PC-9 (cell line): ENCODE measurements at places on chromosomes 11 and 22. TPM values are rescaled to one million over a fixed set of nuclear protein-coding genes. Genes with fewer than 3 reads are reported as not detected.

TIMM10 gene
- 90.2 and 94.7 TPM in 2 replicates for total RNA-seq

SCGB1C1 gene
- total RNA-seq: not detected in 2 replicates

CCDC87 gene
- 0.83 and 1.0 TPM in 2 replicates for total RNA-seq

ENTHD1 gene
- total RNA-seq: not detected in 2 replicates

CCDC73 gene
- total RNA-seq: not detected in 2 replicates

CRYBB2 gene
- 1.0 TPM in 2 replicates for total RNA-seq

VWA5A gene
- total RNA-seq: 1.9 and 2.7 TPM in 2 replicates

OR10V1 gene
- total RNA-seq: not detected in 2 replicates

POU2AF2 gene
- total RNA-seq: not detected in 2 replicates

DNA sequence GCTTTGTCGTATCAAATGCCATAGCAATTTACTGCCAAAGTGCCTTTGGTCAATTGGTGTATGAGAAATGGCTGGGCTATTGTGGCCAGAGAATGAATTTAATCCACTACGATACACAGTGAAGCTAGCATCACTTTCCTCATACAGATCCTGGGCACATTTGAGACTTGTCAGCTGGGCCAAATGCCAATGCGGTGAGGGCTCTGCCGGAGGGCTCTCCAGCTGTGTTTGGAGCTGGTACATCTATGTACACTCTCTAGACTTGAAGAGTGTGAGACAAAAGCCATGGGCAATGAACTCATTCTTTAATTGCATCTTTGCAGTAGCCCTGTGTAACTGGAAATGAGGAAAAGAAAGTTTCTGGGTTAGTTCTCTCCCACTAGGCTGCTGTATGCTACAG, 1052.9 kb downstream of the NTM start:
- DNase-seq: no peak
- H3K36me3 ChIP-seq: no peaks in the 10 kb centered on the region
- no peaks in the 10 kb centered on the region for H3K27me3 ChIP-seq
- no peak overlapping the region for H3K4me3 ChIP-seq

DNA sequence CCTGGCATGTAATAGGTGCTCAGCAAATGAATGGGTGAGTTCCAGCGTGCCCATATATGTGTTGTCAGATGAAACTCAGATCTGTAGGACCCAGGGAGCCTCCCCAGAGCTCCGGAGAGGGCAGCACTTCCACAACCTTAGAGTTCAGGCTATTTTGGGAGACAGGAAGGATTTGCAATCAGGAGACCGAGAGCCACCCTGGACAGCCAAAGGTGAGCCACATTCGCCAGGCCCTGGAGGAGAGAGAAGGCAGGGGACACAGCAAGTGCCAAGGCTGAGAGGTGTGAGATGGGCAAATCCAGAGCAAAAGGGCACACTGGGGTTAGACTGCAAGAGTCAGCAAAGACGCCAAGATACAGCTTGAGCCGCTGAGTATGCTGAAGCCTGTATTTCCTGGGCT, 66.4 kb downstream of the CD82 start:
- DNase-seq: no peak
- H3K27ac ChIP-seq: no peak overlapping the region
- H3K4me1 ChIP-seq: no peaks in the 10 kb centered on the region
- no peaks in the 10 kb centered on the region for H3K36me3 ChIP-seq

DNA sequence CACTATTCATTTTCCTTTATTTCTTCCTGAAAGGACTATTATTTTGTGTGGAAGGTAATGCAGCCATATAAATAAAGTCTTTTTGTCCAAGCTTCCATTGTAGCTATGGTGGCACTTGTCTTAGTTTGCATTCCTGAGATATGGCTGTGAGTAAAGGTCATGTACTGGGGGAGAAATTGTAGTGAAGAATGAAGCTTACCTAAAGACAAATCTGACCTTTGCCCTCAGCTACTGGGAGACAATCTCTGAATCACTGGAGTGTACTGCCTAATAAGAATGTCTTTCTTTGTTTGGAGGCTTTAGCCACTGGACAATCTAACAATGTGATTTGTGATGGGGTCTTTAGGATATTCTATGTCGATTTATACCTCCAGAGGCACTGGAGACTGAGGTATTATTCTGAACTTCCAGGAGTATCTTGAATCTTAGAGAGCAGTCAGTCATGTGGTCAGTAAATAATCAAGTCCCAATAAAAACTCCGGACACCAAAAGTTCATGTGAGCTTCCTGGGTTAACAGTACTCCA, 39.7 kb upstream of the OR5AK2 start:
- H3K4me1 ChIP-seq: no peaks in the 10 kb centered on the region
- no peaks in the 10 kb centered on the region for H3K27me3 ChIP-seq
- no peak overlapping the region for H3K27ac ChIP-seq
- H3K36me3 ChIP-seq: no peaks in the 10 kb centered on the region

- no peaks in the 10 kb centered on the region for H3K36me3 ChIP-seq
- H3K27ac ChIP-seq: no peak overlapping the region
- H3K4me3 ChIP-seq: no peak overlapping the region
- no peaks in the 10 kb centered on the region for H3K27me3 ChIP-seq
- DNase-seq: no peak
These were observed 260.0 kb downstream of the SOX6 start for GRCh38 chr11:16096336-16096735.

DNA sequence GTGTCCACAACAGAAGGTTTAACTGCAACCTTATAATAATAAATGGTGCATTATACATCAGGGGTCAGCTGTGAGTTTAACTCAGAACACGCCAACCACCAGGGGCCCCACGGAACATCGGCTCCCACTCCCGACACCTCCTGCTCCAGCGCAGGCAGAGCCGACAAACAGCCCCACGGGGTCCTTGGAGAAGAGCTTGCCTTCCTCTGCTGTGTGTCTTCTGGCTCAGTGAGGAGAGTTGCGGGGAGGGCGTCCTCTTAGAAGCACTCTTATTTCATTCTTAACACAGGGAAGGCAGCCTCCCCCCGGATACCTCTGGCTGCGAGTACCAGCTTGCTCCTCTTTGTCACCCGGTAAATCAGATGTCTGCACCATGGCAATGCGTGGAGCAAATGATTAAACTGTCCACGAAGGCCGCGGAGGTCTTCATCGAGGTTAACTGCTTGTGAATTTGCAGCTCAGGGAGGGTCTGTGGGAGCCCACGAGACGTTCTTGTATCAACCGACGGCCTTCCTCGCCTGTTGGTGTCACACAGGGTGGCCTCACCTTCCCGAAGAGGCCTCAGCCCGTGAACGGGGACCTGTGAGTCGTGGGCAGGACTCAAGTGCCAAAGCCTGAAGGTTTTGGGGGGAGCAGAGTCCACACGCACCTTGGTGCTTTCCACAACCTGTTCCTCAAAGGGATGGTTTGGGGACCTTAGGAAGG, 464.0 kb downstream of the BRD1 start:
- no peak for DNase-seq
- H3K27ac ChIP-seq: no peak overlapping the region
- no peak overlapping the region for H3K4me3 ChIP-seq
- no peaks in the 10 kb centered on the region for H3K36me3 ChIP-seq

- no peak overlapping the region for H3K27ac ChIP-seq
- no peak for DNase-seq
- no peak overlapping the region for H3K4me3 ChIP-seq
- no peaks in the 10 kb centered on the region for H3K27me3 ChIP-seq
These were observed 837 bp upstream of the PLAAT5 start for GRCh38 chr11:63491636-63492372.

- DNase-seq: no peak
- no peak overlapping the region for H3K27ac ChIP-seq
- no peaks in the 10 kb centered on the region for H3K36me3 ChIP-seq
- no peak overlapping the region for H3K4me3 ChIP-seq
- H3K4me1 ChIP-seq: no peaks in the 10 kb centered on the region
These were observed 676.9 kb downstream of the BRD1 start for GRCh38 chr22:49150801-49151221.

DNA sequence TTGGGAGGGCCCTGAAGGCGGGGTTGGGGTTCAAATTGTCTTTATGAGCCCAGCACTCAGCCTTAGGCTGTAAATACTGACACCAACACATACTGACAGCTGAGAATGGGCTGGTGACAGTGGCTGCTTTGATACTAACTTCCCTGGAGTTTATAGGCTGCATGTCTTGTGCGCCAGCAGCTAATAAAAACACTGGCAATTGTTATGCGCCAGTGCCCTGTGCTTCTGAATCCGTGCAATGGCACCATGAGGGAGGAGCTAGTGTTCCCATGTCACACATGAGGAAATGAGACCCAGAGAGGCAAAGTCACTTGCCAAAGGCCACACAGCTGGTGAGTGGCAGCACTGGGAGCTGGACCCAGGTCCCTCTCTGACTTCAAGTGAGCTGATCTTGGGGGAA, 23.8 kb downstream of the SHISAL1 start:
- DNase-seq: no peak
- no peaks in the 10 kb centered on the region for H3K4me1 ChIP-seq
- no peaks in the 10 kb centered on the region for H3K27me3 ChIP-seq
- no peaks in the 10 kb centered on the region for H3K36me3 ChIP-seq
- no peak overlapping the region for H3K27ac ChIP-seq

DNA sequence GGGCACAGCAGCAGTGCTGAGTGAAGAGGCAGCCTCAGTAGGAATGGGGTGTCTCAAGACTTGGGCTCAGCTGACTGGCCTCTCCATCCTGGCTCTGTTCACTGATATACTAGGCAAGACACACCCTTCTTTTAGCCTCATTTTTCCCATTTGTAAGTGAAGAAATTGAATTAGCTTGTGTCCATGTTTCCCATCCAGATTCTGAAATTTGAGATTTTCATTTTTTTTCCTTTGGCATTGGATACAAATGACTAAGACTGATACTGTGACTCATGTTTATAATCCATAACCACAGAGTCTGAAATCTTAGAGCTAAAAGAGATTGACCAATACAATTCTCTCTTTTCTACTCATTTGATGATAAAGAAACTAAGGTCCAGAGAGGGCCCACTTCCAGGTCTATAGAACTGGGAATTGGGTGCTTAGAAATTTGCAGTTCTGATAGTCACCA, 110.9 kb downstream of the KCNC1 start:
- peak overlapping the region; percentile 72 for H3K27ac ChIP-seq
- peaks cover 19% of the 10 kb centered on the region for H3K4me1 ChIP-seq
- no peaks in the 10 kb centered on the region for H3K36me3 ChIP-seq
- H3K4me3 ChIP-seq: no peak overlapping the region

GRCh38 chr22:24424901-24425775, 2.3 kb upstream of the ADORA2A start:
- H3K36me3 ChIP-seq: no peaks in the 10 kb centered on the region
- no peaks in the 10 kb centered on the region for H3K4me1 ChIP-seq
- H3K4me3 ChIP-seq: peak overlapping the region; percentile 78; the same call in 1 of the 2 replicates
- no peak for DNase-seq
- H3K27ac ChIP-seq: no peak overlapping the region

DNA sequence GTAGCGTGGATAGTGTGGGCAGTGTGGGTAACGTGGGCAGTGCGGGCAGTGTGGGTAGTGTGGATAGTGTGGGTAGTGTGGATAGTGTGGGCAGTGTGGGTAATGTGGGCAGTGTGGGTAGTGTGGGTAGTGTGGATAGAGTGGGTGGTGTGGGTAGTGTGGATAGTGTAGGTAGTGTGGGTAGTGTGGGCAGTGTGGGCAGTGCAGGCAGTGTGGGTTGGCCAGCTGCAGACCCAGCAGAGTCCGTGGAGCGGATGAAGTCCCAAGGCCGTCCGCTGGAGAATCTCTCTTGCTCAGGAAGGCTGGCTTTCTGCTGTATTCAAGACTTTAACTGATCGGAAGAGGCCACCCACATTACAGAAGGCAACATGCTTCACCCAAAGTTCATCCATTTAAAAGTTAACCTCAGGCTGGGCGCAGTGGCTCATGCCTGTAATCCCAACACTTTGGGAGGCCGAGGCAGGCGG, 26.1 kb upstream of the KRTAP5-6 start:
- H3K36me3 ChIP-seq: no peaks in the 10 kb centered on the region
- H3K4me3 ChIP-seq: no peak overlapping the region
- H3K27me3 ChIP-seq: peaks cover 48% of the 10 kb centered on the region
- no peak overlapping the region for H3K27ac ChIP-seq
- DNase-seq: no peak
- no peaks in the 10 kb centered on the region for H3K4me1 ChIP-seq

DNA sequence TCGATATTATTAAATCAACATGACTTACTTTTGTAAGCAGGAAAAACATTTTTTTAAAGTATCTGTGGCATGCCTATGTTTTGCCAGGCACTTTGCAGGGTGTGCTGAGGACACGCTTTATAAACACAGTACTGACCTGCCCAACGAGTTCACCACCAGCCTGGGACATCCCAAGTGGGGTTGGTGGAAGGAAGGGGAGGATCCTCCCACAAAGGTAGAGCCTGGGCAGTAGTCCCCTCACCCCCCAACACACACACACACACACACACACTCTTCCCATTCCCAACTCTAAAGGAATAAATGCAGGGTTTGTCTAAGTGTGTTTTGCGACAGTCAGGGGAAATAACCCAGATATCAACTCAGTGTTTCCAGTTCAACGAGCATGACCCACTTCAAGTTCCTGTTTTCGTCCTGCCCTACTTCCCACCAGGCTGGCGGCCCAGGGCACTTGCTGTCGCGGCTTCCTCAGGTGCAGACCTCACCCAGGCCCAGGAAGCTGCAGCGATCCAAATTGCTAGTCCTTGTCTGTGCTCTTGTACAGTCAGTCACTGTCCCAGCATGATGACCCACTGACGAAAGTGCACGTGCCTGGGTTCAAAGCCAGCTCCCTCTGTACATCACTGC, 3.1 kb downstream of the CERK start:
- H3K36me3 ChIP-seq: no peaks in the 10 kb centered on the region
- H3K4me3 ChIP-seq: no peak overlapping the region
- H3K27me3 ChIP-seq: no peaks in the 10 kb centered on the region

DNA sequence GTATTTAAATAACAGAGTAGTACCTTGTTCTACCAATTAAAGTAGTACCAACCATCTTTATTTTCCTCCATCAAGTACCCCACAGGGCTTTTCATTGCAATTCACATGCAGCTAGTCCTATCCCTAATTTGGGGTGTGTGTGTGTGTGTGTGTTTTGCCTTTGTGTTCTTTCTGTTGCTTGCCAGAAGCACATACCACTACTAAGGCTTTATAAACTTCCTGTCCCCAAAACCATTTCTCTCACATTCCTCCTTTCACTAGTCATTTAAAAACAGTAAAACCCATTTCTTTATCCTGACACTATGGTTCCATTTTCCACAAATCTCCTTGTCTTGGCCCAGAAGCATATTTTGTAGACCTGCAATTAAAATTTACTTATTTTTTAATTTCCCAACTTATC, 54.6 kb downstream of the SLC36A4 start:
- H3K27ac ChIP-seq: no peak overlapping the region
- H3K27me3 ChIP-seq: no peaks in the 10 kb centered on the region
- H3K4me1 ChIP-seq: no peaks in the 10 kb centered on the region
- no peak for DNase-seq
- no peaks in the 10 kb centered on the region for H3K36me3 ChIP-seq

DNA sequence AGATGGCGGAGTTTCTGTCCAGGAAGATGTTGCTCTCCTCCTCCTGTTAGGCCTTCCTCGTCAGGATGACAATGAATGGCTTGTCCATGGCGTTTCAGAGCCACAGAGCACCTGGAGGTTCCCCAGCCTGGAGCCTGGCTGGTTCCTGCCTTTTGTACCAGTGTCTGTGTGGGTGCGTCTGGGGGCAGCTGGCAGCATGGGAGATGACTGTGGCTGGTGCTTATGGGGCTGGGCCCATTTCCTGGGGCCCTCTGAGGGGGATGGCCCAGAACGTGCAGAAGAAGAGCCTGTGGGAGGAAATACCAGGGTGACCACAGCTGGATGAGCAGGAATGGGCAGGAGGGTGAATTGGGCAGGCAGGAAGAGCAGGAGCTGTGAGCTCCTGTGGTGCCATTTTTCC, 6.7 kb downstream of the SLC37A2 start:
- H3K27me3 ChIP-seq: no peaks in the 10 kb centered on the region
- peak; percentile 55 for DNase-seq
- no peak overlapping the region for H3K4me3 ChIP-seq
- peaks cover 43% of the 10 kb centered on the region for H3K4me1 ChIP-seq
- peak overlapping the region; percentile 75 for H3K27ac ChIP-seq
